ENCODE measurements at places on chromosomes 2 and 18.

DNA sequence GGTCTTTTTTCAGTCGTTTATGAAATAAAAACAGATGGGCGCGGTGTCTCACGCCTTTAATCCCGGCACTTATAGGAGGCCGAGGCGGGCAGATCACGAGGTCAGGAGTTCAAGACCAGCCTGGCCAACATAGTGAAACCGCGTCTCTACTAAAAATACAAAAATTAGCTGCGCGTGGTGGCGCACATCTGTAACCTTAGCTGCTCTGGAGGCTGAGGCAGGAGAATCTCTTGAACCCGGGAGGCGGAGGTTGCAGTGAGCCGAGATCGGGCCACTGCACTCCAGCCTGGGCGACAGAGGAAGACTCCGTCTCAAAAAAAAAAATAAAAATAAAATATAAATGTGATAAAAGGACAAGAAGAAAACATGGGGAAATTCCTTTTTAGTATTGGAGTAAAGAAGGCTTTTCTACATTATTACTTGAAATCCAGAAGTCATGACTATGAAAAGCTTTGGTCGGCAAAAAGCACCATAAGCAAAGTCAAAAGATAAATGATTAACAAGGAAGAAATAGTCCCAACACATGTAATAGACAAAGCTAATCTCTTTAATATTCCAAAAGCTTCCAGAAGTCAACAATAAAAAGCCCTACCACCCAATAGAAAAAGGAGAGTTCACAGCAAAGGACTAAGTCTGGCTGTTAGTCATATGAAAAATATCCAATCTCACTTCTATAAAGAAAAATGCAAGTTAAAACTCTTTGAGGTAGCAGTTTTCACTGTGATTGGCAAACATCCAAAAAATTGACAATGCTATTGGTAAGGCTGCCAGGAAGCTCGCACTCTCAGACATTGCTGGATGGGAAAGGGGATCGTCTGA is 1.4 kb upstream of the FAM168B start:
- DNase-seq, result no peak

DNA sequence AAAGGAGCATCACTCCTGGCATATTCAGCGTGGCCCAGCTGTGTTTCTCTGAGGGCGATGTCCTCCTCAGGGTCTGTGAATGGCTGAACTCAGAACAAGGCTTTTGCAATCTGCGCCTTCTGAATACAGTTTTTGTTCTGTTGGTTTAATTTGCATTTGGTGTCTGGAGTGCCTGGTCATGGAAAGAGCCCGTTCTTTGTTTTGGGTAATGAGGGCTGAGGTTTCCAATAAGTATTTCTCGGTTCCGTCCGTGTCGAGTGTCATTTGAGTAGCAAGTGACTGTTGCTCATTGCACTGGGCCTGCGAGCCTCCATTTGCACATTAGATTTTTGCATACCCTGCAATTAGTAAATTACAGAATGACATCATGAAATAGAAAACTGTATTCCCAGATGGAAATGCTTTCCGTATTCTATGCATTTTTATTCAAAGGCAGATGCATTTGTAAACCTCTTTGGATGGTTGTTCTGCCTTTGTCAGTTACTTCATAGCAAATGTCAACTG is 57.3 kb downstream of the NEDD4L start:
- no peak for DNase-seq

DNA sequence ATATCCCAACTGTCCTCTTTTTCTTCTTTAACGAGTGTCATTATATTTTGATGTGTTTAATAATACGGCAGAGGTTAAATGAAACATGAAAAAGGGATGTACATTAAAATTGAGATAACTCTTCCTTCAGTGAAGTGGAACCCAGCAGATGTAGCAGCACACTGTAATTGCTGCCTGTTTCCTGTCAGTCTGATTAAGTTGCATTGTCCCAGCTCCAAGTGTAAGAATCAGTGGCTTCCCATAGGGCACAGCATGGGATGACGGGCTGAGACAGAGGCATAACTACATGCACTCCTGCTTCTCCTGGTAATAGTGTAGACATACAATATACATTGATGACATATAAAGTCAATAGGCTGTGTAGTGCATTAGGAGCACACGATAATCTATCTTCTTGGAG is 175.8 kb upstream of the TCF4 start:
- no peak for DNase-seq

DNA sequence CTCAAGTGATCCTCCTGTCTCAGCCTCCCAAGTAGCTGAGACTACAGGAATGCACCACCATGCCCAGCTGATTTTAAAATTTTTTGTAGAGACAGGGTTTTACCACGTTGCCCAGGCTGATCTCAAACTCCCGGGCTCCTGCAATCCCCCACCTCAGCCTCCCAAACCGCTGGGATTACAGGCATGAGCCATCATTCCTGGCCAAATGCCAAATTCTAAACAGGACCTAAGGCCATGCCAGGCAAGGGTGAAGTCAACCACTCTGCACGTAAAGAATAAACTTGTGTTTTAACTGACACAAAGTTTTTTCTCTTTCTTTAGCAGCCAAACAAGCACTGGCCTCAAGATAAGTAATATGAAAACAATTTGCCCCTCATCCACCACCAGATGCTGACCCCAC is 37.4 kb upstream of the SATB2 start:
- DNase-seq, result no peak

DNA sequence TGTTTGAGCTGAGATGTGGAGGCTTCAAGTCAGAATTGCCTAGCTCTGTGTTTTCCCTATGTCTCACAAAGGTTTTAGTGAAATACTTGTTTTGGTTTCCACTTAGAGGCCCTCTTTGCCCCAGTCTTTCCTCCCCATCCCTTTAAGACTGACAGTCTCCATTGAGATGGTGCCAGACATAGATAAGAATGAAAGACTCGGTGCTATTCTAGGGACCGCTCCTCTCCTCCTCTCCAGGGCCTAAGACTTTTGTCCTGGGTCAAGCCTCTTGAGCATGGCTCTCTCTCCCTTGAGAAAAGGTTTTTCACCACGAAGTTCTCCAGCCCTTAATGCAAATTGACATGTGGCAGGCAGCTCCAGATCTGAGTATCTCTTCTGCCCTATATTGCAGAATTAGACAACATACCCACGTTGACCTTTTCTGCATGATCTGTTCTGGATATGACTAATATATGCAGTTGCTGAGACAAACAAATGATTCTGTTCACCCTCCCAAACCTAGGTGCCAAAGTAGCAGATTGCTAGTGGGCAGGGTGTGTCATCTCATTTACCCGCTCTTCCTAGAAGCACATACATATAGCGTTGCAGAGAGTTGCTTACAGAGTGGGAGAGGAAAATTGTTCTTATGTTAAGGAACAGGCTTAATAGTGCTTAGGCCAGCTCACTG is 47.5 kb upstream of the ACSL3 start:
- DNase-seq, result no peak

DNA sequence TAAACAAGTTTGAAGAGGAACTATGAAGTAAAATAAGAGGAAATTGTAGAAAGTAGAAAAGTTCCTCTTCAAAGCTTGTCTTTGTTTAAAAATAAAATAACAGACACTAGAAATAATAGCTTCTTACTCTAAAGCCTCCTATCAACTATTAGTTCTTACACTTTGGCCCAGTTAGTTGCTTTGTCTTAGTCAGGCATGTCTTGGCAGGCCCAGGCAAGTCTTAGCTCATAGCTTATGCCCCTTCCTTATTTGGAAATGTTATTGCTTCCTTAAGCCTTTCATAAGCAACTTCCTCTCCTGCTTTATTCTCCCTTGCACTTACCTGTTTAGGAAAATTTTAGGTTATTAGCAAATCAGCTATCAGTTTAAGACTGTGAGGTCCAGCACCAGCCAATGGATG is 950.6 kb upstream of the LRATD1 start:
- no peak for DNase-seq

GRCh38 chr2:206260188-206261012 is 14.1 kb upstream of the ZDBF2 start:
- DNase-seq, result peak; percentile 27

DNA sequence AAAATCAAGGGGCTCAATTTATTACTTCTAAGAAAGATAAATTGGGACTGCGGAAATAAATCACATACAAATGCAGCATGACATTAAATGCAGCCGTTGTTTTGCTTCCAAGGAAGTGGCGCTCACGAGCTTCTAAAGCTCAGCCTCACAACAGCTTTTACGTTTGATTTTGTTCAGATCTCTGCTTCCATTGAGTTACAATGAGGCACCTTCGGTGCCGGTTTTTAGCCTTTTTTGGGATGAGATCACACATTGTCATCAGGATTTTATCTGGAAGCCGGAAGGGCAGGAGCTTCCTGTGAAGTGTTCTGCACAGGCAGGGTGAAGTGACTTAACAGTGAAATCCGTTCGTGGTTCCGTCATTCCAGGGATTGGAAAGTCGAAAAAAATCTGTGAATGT is 209.8 kb downstream of the DCDC2C start:
- no peak for DNase-seq

GRCh38 chr2:127050803-127051115 is 56.2 kb downstream of the BIN1 start:
- no peak for DNase-seq

DNA sequence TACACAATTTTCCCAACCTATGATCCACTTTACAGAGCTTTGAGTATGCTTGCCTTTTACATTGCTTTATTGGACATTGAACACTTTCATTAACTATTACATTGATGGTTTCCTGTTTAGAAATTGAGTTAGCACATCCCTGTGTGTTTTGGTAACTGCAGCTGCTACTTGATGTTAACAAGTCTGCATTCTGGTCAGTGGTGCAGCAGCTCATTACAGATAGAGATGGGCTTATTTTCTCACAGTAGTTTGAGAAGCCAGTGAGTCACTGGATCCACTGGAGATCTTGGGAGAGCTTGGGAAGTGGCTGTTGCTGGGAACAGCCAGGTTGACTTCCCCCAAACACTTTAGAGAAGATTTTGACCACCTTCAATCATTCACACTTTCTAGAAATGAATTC is 150.5 kb downstream of the ARHGAP15 start:
- DNase-seq, result no peak

GRCh38 chr2:46097714-46098480 is 199.3 kb upstream of the EPAS1 start:
- peak; percentile 81 for DNase-seq

DNA sequence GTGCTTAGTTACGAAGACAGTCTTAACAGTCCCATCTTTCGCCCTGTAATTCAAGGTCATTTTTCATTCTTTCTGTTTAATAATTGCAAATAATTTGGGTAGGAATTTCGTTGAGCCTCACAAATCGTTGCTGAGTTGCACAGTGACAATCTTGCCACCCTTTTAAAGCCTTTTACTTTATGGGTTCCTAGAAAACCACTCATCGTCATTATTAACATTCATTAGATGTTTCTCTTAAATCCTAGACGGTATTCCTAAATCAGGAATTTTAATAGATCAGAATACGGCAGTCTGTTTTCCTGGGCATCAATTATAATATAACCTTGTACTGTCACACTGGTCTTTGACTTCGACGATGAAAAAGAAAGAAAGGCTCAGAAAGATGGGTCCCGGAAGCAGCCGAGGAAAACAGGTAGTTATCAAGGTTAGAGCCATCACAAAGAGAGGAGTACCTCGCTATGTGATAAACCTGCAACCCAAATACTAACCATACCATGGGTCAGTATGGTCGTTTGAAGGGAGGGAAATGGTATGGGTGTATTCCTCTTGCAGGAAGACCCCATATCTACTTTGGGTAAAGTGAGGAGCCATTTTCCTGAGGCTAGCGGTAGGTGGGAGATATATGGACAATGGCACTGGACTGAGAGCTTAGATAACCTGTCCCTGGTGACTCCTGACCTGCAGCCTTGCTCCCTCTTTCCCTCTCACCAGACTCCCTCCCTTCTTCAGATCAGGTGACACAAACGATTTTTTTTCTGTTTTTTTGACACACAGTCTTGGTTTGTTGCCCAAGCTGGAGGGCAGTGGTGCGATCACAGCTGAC is 981 bp upstream of the SF3B1 start:
- DNase-seq, result no peak

- peak; percentile 23 for DNase-seq
Observed at GRCh38 chr18:48486754-48487153, 52.1 kb upstream of the CTIF start.

GRCh38 chr2:127065940-127066318 is 41.0 kb downstream of the BIN1 start:
- DNase-seq, result no peak

DNA sequence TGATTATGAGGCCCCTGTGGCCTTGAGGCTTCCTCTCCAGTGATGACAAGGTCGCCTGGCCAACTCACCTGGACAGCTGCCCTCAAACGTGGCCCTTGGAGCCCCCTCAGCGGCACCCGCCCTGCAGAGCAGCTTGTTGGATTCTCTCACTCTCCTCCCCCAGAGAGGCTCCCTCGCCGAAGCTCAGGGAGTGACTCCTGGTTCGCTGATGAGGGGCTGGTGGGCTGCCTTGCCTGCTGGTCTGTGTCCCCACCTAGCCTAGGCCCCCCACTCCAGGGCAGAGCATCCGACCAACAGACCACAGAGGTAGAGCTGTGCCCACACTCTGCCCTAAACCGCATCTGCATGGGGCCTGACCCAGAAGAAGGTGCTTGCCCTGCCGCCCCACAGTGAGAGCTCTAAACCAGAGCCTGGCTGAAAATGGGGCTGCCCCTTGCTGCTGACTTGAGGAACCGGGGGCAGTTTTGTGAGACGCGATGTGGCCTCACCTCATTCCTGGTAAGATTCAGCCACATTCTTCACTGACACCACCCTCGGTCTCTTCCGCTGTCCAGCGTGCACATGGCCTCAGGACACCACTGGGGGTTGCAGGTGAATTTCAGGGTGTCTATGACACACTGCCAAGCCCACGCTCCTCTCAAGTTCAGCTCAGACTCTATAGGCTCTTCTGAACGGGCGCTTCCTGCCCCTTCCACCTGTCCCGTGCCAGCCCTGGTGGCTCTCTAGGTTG is 131.6 kb downstream of the CABLES1 start:
- no peak for DNase-seq

GRCh38 chr18:40004246-40004645 is 1950.8 kb upstream of the PIK3C3 start:
- no peak for DNase-seq

DNA sequence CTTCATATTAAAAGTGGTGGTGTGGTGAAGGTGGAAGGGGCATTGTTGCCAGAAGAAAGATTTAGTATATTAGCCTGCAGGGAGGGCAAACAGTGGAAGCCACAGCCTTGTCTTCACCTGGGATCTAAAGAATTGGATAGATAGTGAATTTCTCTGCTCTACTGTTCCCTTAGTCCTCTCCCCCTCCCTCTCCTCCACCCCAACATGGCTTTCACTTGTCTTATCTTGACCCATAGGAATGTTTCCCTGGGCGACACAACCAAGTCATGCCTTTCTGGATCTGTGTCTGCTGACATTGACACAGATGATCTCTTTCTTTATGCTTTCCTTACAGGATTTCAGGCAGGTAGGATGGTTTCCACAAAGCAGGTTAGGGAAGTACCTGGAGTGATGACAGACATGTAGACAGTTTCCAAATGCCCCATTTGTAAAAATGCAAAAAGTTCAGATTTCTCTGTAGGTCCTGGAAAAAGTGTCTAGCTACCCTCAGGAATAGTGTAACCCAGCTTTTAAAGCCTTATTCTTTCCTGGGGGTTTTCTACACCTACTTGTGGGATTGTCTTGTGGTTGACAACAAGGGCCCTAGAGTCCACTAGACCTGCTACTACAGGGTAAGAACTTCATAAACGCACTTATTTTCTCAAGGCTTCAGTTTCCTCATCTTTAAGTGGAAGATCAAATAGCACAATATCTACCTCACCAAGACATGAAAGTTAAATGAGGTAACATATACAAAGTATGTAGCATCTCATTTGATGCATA is 184.2 kb upstream of the SP5 start:
- no peak for DNase-seq

GRCh38 chr2:64888591-64889309 is 100.4 kb upstream of the SLC1A4 start:
- DNase-seq, result peak; percentile 60

Data from hepatocyte (in vitro differentiated cells).